ENCODE measurements at places on chromosomes 3 and 15.

GRCh38 chr15:50028326-50028725, 90.7 kb downstream of the ATP8B4 start:
- no peak for DNase-seq

DNA sequence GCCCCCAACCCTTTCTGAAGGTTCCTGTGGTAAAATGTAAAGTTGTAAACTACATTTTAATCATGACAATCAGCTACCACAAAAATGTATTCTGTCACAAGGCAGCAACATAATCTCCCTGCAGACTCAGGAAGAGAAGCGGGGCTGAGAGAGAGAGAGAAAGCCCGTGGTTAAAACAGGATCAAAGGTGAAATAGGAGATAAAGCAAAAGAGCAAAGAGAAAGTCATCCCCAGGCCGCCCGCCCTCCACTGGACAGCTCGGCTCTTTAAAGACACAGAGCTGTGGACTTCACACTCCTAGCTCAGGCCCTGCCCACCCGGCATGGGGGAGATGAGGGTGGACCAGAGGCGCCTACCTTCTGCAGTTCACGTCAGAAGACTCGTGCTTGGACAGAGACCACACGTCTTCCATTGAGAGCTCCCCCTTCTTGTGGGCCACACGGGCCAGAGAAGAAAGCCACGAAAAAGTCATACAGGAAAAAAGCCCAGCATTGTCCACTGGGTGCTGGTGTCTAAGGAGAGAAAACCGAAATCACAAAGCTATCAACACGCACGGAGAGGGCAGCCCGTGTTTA, 29.4 kb downstream of the ABCC5 start:
- DNase-seq = no peak

DNA sequence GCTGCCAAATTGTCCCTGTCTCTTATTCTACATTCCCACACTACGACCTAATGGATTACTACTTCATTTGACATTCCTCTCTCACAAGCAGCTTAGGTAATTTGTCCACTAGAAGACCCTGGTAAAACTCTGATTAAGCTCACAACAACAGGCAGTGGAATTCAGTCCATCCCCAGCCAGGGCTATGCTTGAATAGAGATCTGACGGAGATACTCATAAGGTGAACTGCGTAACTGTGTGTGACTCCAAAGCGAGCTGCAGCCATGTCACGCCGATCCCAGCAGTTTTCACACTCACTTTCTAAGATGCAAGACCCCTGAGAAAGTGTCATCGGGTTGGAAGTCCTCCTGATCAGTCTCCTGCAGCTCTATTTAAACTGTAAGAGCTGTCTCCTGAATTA, 25.7 kb upstream of the ROBO2 start:
- DNase-seq = no peak

DNA sequence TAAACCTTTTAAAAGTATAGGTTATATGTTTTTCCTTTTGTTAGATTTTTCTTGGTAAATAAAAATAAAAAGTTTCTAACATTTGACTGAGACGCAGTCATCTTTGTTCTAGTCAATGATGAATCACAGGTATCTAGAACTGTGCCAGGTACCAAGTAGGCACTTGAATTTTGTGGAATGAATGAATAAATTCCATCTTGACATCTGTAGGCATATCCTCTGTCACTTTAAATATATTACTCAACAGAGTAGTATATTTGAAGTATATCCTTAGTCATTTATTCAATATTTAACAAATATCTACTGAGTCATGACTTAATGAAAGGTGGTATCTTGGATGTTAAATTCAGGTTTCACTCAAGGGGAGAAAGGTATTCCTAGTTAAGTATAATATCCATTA, 828.4 kb downstream of the TUSC7 start:
- no peak for DNase-seq

GRCh38 chr3:116316771-116317170, 128.5 kb downstream of the LSAMP start:
- DNase-seq = no peak

DNA sequence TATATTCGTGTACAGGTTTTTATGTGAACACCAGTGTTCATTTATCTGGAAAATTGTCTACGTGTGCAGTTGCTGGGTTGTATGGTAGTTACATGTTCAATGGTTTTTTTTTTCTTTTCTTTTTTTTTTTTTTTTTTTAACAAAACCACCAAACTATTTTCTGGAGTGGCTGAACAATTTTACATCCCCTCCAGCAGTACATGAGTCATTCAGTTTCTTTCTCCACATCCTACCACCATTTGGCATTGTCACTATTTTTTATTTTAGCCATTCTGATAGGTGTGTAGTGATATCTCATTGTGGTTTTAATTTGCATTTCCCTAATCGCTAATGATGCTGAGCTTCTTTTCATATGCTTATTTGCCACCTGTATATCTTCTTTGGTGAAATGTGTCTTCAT, 256.3 kb upstream of the EOMES start:
- no peak for DNase-seq

DNA sequence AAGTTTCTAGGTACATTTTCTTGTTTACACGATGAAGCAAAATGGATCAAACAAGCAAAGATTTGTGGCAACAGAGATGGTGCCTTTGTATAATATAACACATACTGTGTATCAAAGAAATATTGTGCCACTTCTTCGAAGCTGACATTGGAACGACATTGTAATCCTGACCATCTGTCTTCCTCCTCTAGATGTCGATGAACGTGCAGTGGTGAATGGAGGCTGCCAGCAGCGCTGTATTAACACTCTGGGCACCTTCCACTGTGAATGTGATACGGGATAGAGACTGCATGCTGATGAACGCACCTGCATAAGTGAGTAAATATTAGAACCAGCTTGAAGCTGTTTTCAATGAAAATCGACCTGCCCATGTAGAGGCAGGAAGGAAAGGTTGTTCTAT, 613.3 kb upstream of the GOLIM4 start:
- no peak for DNase-seq
